ENCODE measurements at places on chromosomes 12 and 14.
A peak's percentile ranks its signal among the peaks of the same experiment; 100 is the strongest.

- DNase-seq, result no peak
Measured at GRCh38 chr14:69358233-69358963, 39.7 kb downstream of the ERH start.

DNA sequence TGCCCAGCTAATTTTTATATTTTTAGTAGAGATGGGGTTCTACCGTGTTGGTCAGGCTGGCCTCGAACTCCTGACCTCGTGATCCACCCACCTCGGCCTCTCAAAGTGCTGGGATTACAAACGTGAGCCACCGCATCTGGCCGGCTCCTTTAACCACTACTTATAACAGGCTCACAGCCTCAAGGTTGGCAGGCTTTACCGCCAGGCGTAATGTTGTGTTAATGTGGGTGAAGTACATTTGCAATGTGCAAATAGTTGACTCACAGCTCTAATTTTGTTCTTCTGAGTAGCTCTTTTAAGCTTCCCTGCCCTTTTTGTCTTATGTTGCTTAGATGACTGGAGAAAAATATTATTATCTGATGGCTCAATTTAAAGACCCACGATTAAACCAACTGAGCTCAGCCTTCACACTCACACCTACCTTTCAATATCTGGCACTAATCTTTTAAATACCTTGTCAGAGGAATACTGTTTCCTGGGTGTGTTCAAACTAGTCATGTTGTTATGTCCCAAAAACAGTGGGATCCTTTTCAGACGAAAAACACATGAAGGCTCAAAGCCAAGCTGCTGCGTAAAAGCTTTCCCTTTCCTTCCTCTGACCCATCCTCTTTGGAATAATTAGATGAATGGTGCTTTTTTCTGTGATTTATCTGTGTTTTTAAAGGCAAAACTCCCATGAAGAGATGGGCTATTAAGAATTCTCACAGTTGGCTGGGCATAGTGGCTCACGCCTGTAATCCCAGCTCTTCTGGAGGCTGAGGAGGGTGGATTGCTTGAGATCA lies 57.2 kb upstream of the USP44 start:
- no peak for DNase-seq

DNA sequence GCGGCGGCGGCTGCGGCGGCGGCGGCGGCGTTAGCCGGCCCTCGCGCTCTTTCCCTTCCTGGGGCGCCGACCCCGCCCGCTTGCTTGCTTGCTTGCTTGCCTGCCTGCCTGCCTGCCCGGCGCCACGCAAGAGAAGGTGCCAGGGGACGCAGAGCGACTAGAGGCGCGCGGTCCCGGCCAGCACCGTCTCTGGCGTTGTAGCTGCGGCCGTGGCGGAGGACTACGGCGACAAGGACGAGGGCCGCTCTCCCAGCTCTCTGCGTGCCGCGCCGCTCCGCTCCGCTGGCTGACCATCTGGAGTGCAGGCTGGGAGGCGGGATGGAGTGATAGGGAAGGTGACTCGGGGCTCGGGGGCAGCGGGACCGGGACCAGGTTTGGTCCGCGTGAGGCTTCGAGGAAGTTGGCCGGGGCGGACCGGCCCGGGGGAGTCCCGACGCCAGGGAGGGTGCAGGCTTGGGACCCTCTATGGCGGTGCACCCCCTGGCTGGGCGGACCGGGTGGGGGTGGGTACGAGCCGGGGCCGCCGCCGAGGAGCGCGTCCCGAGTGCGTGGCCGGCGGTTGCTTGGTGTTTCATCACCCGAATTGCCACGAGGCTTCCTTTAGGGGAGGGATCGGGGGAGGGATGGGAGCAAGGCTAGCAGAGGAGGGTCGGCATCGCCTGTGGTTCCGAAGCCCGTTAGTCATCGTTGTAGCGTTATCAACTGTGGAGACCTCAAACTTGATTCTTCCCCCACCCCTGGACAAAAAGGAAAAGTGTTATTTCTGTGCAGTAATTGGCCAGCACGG lies 471 bp downstream of the XPOT start:
- peak; percentile 46 for DNase-seq

DNA sequence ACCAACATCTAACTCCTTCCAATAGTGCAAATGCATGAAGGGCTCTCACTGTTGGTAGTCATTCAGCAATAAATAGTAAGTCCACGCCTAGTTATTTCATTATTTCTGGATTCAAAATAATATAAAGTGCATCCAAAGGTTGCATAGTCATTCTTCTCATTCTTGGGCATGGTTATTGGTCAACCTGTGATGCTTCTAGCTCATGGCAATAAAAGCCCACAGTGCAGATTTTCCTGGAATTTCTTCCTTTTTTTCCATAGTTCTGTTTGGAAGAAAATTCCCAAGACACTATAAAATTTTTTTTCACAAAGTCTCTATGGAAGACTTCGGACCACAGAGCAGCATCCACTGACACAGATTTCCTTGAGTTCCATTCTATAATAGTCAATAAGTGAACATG lies 7.6 kb downstream of the CD69 start:
- DNase-seq, result no peak

DNA sequence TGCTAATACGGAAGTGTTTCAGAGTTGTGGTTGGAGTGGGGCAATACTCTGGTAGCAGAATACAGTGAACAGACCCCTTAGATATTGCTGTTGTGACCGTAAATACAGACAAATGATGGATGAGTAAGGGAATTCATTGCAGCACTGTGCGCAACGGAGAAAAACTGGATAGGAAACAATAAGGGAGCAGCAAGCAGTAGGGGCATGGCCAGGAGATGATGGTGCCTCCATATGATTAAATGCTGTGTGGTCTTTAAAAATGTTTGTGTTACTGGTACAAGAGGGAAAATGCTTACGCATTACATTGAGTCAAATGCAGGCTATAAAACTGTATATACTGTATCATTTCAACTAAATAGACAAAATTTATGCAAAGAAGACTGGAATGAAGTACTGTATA lies 61.6 kb downstream of the EML1 start:
- DNase-seq, result no peak

DNA sequence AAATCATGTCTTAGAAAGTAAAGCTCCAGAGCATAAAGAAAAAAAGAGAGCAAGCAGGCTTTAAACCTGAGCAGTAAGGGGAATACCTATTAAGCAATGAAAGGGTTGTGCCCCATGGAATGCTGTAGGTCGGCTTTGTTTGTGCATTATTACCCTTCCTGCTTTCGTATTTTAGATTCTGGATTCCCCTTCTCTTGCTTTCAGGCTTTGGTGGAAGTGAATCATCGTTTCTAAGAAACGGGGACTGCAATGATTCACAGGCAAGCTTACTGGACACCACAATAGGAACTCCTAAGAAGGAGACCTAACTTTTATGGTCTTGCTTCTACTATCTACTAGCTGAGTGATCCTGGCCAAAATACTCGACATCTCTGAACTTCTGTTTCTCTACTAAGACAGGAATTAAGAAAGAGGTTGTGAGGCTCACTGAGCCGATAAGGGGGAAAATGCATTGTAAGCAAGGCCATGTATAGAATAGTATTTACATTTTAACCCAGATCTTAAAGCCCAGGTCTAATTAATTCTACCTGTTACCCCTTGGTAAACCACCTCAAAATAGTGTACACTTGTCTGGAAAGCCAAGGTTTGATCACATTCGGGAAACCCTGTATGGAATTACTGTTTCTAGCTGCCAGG lies 1.2 kb upstream of the BMAL2 start:
- DNase-seq, result no peak

- DNase-seq, result no peak
Measured at GRCh38 chr14:27386391-27386790, 788.6 kb upstream of the NOVA1 start.

GRCh38 chr12:52518574-52519386 lies 1.4 kb downstream of the KRT5 start:
- DNase-seq, result no peak

DNA sequence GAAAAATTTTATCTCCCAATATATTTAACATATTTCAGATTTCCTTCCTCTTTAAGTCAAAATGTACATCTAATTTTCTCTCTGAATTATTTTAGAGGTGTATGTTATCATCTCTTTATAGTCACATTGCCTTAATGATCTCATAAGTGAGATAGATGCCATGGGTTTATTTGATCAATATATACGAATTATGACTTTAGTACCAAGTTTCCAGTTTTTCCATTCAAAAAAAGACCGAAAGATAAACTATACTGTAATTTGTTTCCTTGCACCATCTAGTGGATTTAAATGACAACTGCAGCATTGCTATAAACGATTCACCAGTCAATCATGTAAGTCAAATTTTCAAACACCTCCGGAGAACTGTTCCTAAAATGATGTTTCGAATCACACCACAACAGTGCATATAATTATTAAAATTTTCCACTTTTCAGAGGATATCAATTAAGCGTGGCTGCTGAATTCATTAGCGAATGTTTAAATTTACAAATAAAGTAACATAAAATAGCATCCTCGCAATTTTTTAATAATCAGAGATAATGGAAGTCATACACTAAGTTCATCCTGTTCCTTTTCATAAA lies 419 bp upstream of the ATXN7L3B start:
- DNase-seq, result peak; percentile 63

GRCh38 chr14:102197317-102197853 lies 57.7 kb downstream of the WDR20 start:
- no peak for DNase-seq

DNA sequence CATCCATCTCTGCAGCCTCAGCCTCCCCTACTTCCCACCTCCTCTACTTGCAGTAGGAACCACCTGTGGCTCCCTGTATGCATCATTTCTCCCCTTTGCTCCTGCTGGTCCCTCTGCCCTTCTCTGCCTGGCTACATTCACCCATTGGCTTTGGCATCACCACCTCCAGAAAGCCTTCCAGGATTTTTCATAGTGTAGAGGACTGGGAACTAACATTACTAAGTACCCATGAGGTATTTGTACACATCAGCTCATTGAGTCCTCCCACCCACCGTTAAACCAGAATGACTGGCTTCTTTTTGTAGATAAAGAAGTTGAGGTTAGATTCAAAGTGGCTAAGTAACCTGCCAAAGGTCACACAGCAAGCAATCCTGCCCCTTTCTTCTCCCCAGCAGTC lies 17.1 kb downstream of the SYNE3 start:
- DNase-seq, result no peak

DNA sequence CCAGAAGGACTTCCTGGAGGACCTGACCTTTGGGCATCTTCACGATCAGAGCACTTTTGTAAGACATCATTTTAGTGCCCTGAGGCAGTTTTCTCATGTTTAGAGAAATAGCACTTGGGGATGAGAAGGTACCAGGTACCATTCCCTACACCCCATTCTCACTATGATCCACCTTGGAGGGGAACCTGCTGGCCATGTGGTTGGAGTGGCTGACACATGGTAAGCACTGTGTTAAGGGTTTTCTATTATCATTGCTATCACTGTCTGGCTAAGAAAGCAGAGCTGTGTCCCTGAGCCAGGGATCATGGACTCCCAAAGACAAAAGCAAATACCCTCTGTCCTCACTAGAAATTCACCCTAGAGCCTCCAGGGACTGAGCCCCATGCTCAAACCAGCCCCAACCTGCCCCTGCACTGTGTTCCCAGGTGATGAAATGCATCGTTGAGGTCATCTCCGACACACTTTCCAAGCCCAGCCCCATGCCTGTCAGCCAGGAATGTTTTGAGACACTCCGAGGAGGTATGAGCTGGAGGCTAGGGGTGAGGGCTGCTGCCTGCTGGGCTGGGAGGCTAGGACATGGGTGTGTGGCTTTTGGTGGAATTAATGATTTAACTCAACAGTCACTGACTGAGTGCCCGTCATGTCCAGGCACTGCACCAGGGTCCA lies 3.4 kb downstream of the CHGA start:
- DNase-seq, result no peak

DNA sequence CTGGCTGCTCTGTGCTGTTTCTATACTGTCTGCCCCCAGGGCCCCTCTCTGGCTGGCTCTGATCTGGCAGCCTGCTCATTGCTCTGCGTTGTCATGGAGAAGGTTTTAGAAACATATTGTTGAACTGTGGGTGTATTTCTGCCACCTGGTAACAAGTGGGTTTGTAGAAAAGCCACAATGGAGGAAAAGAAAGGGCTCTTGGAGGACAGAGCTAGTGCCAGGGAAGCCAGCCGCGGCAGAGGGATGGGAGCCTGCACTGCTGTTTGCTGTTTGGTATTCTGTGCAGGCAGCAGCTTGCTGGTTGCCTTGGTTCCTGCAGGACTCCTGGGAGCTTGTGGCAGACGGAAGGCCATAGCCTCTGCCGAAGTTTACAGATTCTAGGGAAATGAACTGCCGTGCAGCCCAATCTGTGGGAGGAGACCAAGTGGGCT lies 15.1 kb downstream of the CCDC177 start:
- DNase-seq, result no peak

DNA sequence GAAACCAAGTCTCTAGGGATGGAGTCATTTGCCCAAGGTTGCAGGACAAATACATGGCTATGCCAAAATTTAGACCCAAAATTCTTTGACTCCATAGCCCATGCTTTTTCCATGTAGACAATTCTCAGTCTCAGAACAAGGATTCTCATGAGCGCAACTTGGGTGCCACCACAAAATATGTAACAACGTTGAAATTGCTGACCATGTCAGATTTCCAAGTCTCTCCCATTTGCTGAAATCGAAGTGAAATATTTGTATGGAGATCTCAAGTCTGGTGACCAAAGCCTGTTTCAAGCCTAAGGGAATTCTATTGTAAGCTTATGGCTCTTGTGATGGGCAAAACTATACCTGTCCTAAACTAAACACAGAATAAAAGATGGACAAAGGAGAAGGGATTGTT lies 333.5 kb downstream of the AEBP2 start:
- no peak for DNase-seq

- DNase-seq, result no peak
Measured at GRCh38 chr14:54251356-54251755, 145.5 kb upstream of the CDKN3 start.

- no peak for DNase-seq
Measured at GRCh38 chr12:130249376-130249775, 87.1 kb downstream of the FZD10 start.

- no peak for DNase-seq
Measured at GRCh38 chr12:28021704-28022103, 49.2 kb upstream of the PTHLH start.

DNA sequence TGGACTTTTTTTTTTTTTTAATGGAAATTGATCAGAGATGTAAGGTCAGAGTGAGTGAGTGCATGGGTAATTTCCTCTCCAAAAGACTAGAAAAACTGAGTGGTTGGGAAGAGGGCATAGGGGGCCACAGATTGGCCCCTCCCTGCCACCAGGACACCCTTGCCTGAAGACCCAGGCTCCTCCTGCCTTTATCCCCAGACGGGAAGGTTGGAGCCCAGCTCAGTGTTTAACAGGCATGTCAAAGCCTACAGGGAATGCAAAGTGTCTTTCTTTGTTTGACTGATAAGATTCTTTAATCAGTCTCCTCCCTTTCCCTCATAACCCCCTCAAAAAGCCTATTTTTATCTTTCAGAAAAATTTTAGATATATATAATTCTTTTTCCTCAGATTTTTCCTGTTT lies 50.3 kb downstream of the IRAK3 start:
- no peak for DNase-seq

- peak; percentile 6 for DNase-seq
Measured at GRCh38 chr12:40208707-40209446, 15.9 kb upstream of the LRRK2 start.

GRCh38 chr12:8860165-8860961 lies 37.9 kb downstream of the A2ML1 start:
- peak; percentile 35 for DNase-seq

DNA sequence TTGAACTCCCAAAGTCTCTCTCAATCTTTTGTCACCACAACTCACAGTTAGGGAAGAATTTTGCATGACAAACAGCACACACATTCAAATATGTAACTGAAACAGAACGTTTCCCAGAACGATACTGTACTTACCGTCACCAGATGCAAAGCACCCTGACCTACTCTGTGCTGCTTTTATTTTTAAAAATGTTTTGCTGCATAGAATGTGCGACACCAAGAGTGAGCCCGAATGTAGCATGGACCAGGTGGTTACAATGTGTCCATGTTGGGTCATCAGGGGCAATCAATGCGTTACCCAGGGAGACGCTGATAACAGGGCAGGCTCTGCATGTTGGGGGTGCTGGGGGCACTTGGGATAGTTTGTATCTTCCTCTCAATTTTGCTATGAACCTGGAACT lies 14.6 kb upstream of the EIF5 start:
- peak; percentile 50 for DNase-seq
